H1 (cell line): ENCODE measurements at places on chromosomes 16 and 17.
A peak's percentile ranks its signal among the peaks of the same experiment; 100 is the strongest.

DNA sequence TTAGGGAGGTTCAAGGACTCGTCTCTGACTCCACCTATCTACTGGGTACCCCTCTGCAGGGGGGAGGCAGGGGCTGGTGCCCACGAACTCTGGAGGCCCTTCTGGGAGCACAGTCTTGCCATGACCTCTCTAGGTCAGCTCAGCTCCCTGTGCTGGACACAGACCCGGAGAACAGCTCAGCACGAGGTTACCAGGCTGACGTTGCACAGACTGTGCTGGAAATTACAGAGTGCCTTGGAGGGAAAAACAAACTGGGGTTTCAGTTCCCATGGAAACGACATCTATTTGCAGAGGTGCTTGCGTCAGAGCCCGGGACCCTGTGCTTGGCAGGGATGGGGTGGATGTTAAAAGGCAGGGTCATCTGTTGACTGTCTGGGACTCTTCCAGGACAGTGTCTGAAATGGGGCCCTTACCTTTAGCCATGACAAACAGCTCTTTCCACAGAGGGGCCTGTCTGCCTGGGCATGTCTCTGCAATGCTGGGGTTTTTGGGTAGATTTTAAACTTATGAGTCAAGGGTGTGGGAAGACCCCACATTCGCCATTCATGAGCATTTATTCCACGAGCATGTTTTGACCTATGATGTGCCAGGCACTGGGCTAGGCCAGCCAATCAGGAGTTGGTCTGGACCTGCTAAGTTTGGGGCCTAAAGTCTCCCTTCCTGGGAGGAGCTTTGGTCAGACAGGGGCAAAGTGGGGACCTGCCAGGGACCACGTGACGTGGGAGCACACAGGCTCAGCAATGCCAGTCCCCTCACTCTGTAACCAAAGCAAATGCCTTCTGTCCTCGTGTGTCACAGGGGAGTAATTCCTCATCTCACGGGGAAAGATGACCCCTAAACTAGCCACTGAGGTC lies 22.5 kb downstream of the CCR7 start:
- DNase-seq, result no peak

DNA sequence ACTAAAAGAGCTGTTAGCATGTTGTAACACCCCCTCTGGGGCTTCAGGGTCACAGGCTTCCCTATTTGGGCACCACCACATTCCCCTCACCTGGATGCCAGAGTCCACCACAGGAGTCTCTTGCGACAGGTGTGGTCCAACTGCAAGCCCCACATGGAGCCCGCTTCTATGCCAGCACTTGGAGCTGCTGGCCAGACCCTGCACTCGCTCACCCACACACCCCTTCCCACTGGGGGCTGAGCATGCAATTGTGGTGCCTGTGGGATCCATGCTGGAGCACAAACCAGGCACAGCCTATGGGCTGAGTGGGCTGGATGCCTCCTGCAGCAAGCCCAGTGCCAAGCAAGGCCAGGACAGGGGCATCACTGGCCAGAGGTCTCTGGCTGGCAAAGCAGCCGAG lies 6.0 kb upstream of the BLMH start:
- DNase-seq, result no peak

GRCh38 chr16:79168321-79168720 lies 432.2 kb downstream of the MAF start:
- no peak for DNase-seq

- DNase-seq, result no peak
Observed at GRCh38 chr17:81003711-81004475, 12.3 kb downstream of the CHMP6 start.

DNA sequence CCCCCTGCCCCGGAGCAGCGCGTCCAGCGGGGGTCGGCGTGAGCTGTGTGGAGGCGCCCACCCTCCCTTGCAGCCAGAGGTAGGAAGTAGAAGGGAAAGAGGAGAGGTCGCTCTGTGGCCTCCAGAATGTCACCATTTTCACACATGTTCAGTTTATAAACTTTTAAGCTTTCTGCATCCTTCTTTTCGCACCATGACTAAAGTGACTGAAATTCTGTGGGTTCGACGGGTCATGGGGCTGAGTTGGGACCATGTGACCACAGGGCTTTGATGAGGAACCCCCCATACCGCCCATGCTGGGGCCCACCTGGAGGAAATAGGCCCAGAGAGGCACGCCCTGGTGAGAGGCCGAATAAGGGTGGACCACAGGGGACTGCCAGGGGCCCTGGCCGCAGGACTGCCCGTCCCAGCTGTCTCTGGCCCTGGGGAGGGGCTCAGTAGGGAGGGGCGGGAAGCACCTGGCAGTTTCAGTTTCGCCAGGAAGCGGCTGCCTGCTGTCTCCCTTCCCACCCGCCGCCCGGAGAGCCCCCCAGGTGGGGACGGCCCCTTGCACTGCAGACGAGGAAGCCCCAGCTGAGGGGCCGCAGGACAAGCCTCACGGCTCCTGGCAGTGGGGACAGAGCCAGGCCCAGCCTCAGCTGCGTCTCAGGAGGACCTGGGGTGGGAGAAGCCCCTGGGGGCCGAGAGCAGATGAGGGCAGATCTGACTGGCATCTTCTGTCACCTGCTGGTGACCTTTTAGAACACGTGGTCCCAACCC lies 9.0 kb downstream of the CBFA2T3 start:
- DNase-seq, result no peak

- DNase-seq, result no peak
Observed at GRCh38 chr17:81239714-81240555, 817 bp downstream of the NDUFAF8 start.

- no peak for DNase-seq
Observed at GRCh38 chr17:82228278-82228841, 482 bp upstream of the SLC16A3 start.

GRCh38 chr17:82272495-82273326 lies 789 bp downstream of the CSNK1D start:
- DNase-seq, result no peak

- DNase-seq, result peak; percentile 72
Observed at GRCh38 chr17:9987779-9988585, 82.9 kb upstream of the RCVRN start.

DNA sequence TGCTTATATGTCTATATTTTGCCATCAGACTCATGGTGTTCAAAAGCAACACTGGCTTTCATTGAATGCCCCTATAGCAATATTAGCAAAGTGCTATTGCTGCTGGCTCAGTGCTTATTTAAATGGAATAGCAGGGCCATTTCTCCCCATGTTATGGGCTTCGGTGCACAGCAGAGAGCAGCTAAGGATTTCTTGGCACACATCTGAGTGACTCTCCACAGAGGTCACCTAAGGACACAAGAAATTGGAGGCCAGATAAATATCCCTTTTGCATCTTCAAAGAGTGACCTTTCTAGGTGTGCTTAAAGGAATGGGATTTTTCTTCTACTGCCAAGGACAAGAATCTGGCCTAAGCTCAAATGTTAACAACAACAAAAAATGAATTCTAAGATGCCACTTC lies 751.8 kb downstream of the CDH11 start:
- no peak for DNase-seq

- DNase-seq, result no peak
Observed at GRCh38 chr17:45128989-45129388, 3.3 kb downstream of the PLCD3 start.

- no peak for DNase-seq
Observed at GRCh38 chr16:68229431-68230175, 6.3 kb downstream of the ESRP2 start.

DNA sequence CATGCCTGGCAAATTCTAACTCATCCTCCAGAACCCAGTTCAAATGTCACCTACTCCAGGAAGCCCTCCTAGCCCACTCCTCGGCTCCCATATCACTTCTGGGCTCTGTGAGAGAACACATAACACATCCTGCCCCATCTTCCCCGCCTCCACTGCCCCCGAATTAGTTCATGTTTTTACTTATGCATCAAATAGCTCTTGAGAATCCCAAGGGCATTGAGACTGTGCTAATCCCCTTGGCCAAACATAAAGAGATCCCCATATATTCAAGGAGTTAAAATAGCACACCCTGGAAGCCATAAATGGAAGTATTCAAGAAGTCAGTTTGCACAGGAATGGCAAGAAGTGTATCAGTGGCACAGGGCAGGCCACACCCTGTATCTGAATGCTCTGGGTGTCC lies 2.0 kb upstream of the CREBBP start:
- DNase-seq, result no peak

- DNase-seq, result no peak
Observed at GRCh38 chr16:84308120-84308519, 13.4 kb downstream of the WFDC1 start.

- DNase-seq, result no peak
Observed at GRCh38 chr16:2988590-2989099, 8.4 kb upstream of the PKMYT1 start.

GRCh38 chr17:81140695-81141094 lies 24.6 kb upstream of the PVALEF start:
- no peak for DNase-seq

DNA sequence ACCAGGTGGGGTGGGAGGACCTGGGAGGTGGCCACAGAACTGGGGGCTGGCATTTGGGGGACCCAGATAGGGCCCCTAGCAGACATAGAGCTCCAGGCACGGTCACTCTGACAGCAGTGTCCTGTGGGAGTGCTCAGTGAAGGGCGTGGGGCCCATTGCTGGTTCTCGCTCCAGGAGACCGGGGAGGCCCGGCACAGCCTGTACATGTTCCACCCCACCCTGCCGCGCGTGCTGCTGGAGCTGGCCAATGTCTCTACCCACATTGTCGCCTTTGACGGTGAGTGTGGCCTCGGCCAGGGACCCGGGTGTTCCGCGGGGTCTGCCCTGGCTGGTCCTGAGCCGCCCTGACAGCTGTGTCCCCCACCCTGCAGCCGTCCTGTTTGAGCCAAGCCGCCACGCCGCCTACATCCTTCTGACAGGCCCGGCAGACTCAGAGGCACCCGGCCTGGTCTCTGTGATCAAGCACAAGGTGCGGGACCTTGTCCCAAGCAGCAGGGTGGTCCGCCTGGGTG lies 11.2 kb downstream of the RGS11 start:
- DNase-seq, result no peak
